ENCODE measurements at places on chromosomes 2 and 18.

DNA sequence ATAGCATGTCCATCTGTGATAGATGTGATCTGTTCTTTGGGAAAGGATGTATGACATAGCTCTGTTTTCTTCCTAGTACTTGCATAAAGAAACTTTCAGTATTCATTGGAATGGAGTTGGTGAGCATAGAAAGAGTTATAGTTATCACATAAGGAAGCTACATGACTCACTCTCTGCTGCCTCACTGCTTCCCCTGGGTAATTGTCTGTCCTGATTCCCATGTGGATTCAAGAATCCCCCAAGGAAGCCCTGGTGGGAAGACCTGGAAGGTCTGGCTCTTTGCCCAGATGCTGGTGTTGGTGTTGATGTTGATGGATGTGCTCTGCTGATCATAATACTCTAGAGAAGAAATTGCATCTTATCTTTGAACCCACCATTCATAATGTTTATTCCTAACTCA, 60.6 kb downstream of the PTPN4 start:
- DNase-seq: peak; percentile 91

DNA sequence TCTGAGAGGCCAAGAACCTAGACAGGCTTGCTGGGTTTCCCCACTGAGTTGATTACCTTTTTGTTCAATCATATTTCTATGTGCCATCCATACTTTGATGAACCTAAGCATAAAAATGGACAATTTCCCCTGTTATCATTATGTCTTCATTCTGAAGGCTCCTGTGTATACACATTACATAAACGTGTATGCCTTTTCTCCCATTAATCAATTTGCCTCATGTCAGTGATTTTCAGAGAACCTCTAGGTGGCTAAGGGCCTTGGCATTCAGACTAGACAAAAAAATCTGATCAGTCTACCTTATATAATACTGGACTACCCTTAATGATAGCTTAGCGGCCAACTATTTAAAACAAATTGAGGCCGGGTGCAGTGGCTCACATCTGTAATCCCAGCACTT, 4.1 kb upstream of the PEX13 start:
- DNase-seq: no peak

- no peak for DNase-seq
These were observed 226.7 kb upstream of the MC4R start for GRCh38 chr18:60599267-60599666.

DNA sequence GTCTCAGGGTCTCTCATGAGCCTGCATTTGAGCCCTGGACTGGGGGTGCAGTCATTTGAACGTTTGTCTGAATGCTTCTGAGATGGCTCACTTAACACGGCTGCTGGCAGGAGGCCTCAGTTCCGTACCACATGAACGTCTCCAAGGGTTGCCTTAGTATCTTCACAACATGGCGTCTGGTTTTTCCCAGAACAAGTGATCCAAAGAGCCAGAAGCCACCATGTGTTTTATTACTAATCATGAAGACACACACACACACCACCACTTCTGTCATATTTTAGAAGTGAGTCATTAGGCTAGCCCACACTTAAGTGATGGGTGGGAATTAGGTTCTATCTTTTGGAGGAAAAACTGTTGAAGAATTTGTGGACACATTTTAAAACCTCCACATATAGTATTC, 15.0 kb upstream of the MYO1B start:
- DNase-seq: peak; percentile 96

GRCh38 chr18:13262839-13263691, 44.5 kb downstream of the LDLRAD4 start:
- no peak for DNase-seq

DNA sequence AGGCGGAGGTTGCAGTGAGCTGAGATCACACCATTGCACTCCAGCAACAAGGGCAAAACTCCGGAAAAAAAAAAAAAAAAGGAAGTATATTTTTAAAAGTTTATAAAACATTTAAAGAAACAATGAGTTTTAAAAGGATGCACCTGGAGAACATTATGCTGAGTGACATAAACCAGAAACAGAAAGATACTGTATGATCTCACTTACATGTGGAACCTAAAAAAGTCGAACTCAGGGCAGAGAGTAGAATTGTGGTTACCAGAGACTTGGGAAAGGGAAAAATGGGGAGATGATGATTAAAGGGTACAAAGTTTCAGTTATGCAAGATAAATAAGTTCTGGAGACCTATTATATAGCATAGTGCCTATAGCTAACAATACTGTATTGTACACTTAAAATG, 52.8 kb upstream of the RTN4 start:
- DNase-seq: no peak
